Dermis microvascular lymphatic vessel endothelial cell (primary cell): ENCODE measurements at places on chromosomes 4 and X. TPM values are rescaled to one million over a fixed set of nuclear protein-coding genes. Genes with fewer than 3 reads are reported as not detected.

DNA sequence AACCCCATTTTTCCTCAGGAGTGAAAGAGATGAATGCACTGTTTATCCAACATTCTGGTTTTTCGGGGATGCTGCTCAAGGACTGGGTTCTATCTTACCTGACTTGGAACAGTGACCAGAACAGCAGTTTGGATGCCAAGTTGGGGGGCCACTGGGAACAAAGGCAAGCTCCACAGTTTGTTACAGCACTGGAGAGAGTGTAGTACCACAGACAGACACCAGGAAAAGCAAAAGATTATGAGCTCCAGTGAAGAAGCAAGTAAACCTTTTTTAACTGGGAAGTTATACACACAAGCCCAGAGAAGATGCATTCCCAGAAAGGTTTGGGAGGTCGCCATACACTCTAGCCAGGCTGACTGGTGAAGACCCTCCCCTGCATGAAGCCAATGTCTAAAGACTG, 13.6 kb downstream of the C4orf36 start:
- no peak for DNase-seq

DNA sequence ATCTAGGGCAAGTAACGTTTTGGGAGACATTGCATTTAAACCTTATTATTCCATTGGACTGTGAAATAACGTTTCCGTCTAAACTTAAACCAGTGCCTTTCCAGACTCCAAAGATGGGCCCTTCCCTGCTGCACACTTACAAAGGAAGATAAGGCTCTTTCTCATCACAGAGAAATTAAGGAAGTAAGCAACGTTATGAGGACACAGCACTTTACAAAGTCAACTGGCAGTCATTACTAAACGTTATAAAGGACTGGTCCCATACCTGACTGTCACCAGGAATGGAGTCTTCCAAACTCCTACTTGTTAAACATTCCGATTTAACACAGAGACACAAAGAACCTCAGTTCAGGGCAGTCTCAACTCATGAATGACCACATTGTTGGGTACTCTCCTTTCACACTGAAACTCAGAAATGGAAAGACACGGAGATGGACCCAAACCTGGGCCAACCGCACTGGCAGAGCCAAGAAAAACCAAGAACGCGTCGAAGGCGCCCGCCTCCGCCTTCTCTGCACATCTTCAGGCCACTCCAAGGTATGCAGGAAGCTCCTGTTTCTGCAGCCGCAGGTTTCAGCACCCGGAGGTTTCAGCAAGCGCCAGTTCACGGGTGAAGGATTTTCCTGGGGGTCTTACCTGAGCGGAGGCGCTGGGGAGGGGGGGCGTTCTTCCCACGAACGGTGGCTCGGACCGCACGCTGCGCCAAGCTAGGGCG, 670 bp downstream of the PAPSS1 start:
- DNase-seq = no peak

Gene CT45A10
- not detected in 2 replicates for total RNA-seq

Gene CD38
- total RNA-seq = 3.6 and 44.6 TPM in 2 replicates

Gene SSX2B
- not detected in 2 replicates for total RNA-seq
